ENCODE measurements at places on chromosomes 7 and 10. TPM values are rescaled to one million over a fixed set of nuclear protein-coding genes. Genes with fewer than 3 reads are reported as not detected.

The ITGB8 gene
- total RNA-seq: 12.6 TPM

The GRM3 gene
- total RNA-seq: not detected

The ASIC3 gene
- 0.05 TPM for total RNA-seq

The FAS gene
- 97.8 TPM for total RNA-seq

The RADIL gene
- 1.2 TPM for total RNA-seq

The SFTPA1 gene
- total RNA-seq: not detected

The AGMO gene
- under 0.01 TPM for total RNA-seq

The LIMK1 gene
- 148 TPM for total RNA-seq

The TLX1 gene
- total RNA-seq: not detected

The WEE2 gene
- not detected for total RNA-seq

The PDSS1 gene
- total RNA-seq: 3.6 TPM

The CRHR2 gene
- total RNA-seq: not detected

The GPR85 gene
- total RNA-seq: 2.6 TPM

The ASB10 gene
- not detected for total RNA-seq

The DENND10 gene
- total RNA-seq: 91.8 TPM

The NEURL1 gene
- total RNA-seq: 0.59 TPM

The GSTO2 gene
- 2.6 TPM for total RNA-seq

The ECHDC3 gene
- total RNA-seq: 3.9 TPM

The TRIM56 gene
- 14.3 TPM for total RNA-seq

The HTR5A gene
- not detected for total RNA-seq

The MORN4 gene
- total RNA-seq: 4.8 TPM

The TCAF2 gene
- total RNA-seq: 2.4 TPM

The PWWP2B gene
- total RNA-seq: 12.2 TPM

The SLC29A4 gene
- 5.6 TPM for total RNA-seq

The TUBGCP2 gene
- total RNA-seq: 64.4 TPM

The PRLHR gene
- not detected for total RNA-seq

The C10orf90 gene
- not detected for total RNA-seq

The FGF8 gene
- total RNA-seq: not detected

The ADCY1 gene
- total RNA-seq: 0.30 TPM

The GFRA1 gene
- 0.46 TPM for total RNA-seq

The SHTN1 gene
- 2.9 TPM for total RNA-seq

The SLC16A9 gene
- total RNA-seq: 1.2 TPM

The DMBT1 gene
- total RNA-seq: not detected

The PON3 gene
- not detected for total RNA-seq

The PPP1R17 gene
- total RNA-seq: not detected

The CPN1 gene
- not detected for total RNA-seq

The ABCB1 gene
- total RNA-seq: 0.05 TPM

The CCDC186 gene
- total RNA-seq: 22.4 TPM

The UTF1 gene
- not detected for total RNA-seq

The SLC18A3 gene
- not detected for total RNA-seq

The PIK3CG gene
- not detected for total RNA-seq

The CEP55 gene
- total RNA-seq: 23.3 TPM

The KIF20B gene
- 3.6 TPM for total RNA-seq

The HABP2 gene
- not detected for total RNA-seq
